Spleen (tissue), 13 donors: ENCODE measurements at places on chromosomes 5 and 9. TPM values are rescaled to one million over a fixed set of nuclear protein-coding genes. Genes with fewer than 3 reads are reported as not detected.

Gene RASGEF1C
- total RNA-seq, result not detected

Gene MCC
- total RNA-seq, result 22.6 TPM

Gene PALM2AKAP2
- not detected for total RNA-seq

Gene PCDHGA5
- 3.1 TPM for total RNA-seq

Gene CDKN2B-AS1
- 2.1 TPM for total RNA-seq

Gene GABRA6
- not detected for total RNA-seq

Gene C5orf46
- total RNA-seq, result not detected

Gene PCDHGA11
- 4.2 TPM for total RNA-seq

Gene MARCOL
- total RNA-seq, result not detected

- H3K4me3 ChIP-seq, result no peak overlapping the region
- H3K27ac ChIP-seq, result no peak overlapping the region
- H3K27me3 ChIP-seq, result no peaks in the 10 kb centered on the region
- no peaks in the 10 kb centered on the region for H3K36me3 ChIP-seq
- H3K4me1 ChIP-seq, result no peaks in the 10 kb centered on the region
Observed at GRCh38 chr5:71895546-71895945, 176.5 kb downstream of the CARTPT start.

GRCh38 chr9:38022203-38022895 is 46.7 kb downstream of the SHB start:
- DNase-seq, result no peak
- no peak overlapping the region for H3K27ac ChIP-seq
- H3K27me3 ChIP-seq, result no peaks in the 10 kb centered on the region
- no peaks in the 10 kb centered on the region for H3K36me3 ChIP-seq
- peaks cover 16% of the 10 kb centered on the region for H3K4me1 ChIP-seq

DNA sequence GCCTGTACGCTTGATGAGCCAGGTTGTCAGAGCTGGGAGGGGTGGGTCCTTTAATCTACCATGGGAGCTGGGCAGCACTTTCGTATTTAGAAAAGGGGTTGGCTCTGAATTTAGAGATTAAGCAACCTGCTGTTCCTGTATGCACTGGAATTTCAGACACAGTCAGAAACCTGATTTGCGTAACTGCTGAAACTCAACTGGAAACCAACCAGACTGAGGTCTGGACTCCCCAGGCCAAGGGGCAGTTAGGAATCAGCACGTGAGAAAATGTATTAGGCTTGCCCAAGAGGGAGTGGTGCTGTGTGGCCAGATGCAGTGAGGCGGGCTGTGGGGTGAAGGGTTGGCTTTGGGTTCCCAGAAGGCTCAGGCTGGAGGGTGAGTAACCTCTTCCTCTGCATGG is 235.0 kb downstream of the GOLPH3 start:
- no peak overlapping the region for H3K4me3 ChIP-seq
- H3K27me3 ChIP-seq, result no peaks in the 10 kb centered on the region
- H3K4me1 ChIP-seq, result no peaks in the 10 kb centered on the region
- H3K27ac ChIP-seq, result no peak overlapping the region
- no peaks in the 10 kb centered on the region for H3K36me3 ChIP-seq

DNA sequence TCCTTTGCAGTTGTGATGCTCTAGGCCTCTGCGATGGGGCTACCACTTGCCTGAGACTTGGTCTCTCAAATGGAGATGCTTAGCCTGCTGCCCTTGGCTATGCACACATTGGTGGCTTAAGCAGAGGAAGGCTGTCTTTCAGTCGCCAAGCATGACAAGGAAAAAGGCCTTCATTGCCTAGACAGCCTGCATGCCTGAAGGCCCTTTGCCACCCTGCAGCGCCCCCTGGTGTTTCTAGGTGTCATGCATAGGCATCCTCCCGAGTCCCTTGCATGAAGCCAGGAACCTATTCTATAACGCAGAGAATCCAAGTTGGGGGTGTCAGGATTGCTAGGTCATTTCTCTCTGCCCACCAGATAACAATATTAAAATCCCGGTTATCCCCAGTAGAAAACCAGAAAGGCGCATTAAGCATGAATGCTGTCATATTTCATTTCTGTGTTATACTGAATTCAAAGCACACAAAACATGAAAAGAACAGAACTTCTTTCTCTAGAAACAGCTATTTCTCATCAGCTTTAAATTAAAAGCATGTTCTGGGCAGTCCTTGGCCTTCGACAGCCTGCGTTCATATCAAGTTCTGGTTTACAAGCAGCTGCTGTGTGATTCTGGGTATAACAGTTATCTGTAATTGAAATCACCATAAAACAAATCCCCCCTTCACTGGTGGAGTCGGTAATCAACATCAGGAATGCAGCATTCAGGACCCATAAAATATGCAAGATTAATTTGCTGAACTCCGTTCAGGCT is 59.7 kb upstream of the TRPC7 start:
- no peaks in the 10 kb centered on the region for H3K36me3 ChIP-seq
- DNase-seq, result peak; percentile 78
- no peak overlapping the region for H3K4me3 ChIP-seq
- H3K4me1 ChIP-seq, result no peaks in the 10 kb centered on the region
- H3K27ac ChIP-seq, result no peak overlapping the region
- no peaks in the 10 kb centered on the region for H3K27me3 ChIP-seq

- H3K4me3 ChIP-seq, result no peak overlapping the region
- no peaks in the 10 kb centered on the region for H3K36me3 ChIP-seq
- H3K4me1 ChIP-seq, result no peaks in the 10 kb centered on the region
- no peaks in the 10 kb centered on the region for H3K27me3 ChIP-seq
Observed at GRCh38 chr9:79485258-79485657, 86.5 kb upstream of the TLE4 start.

GRCh38 chr5:142385194-142385593 is 60.4 kb upstream of the SPRY4 start:
- no peak overlapping the region for H3K4me3 ChIP-seq
- H3K4me1 ChIP-seq, result peaks cover 20% of the 10 kb centered on the region
- no peaks in the 10 kb centered on the region for H3K36me3 ChIP-seq
- no peak overlapping the region for H3K27ac ChIP-seq

DNA sequence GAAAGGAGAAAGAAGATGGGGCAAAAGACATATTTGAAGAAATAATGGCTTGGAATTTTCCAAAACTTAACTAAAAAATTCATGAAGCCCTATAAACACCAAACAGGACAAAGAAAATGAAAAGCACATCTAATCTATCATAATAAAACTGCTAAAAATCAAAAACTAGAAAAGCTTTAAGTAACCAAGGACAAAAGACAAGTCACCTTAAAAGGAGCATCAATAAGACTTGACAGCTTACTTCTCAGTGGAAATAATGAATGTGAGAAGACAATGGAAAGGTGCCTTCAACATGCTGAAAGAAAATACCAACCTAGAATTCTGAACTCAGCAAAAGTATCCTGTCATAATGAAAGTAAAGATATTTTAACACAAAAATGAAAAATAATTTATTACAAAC is 27.0 kb downstream of the GTF3C4 start:
- no peak overlapping the region for H3K4me3 ChIP-seq
- H3K27ac ChIP-seq, result no peak overlapping the region
- H3K4me1 ChIP-seq, result no peaks in the 10 kb centered on the region

- no peaks in the 10 kb centered on the region for H3K4me1 ChIP-seq
- DNase-seq, result no peak
- no peak overlapping the region for H3K27ac ChIP-seq
Observed at GRCh38 chr9:78940121-78940855, 631.5 kb upstream of the TLE4 start.

- DNase-seq, result no peak
- H3K27me3 ChIP-seq, result no peaks in the 10 kb centered on the region
- H3K4me3 ChIP-seq, result no peak overlapping the region
Observed at GRCh38 chr9:9045572-9045971, 1246.0 kb upstream of the DMAC1 start.

DNA sequence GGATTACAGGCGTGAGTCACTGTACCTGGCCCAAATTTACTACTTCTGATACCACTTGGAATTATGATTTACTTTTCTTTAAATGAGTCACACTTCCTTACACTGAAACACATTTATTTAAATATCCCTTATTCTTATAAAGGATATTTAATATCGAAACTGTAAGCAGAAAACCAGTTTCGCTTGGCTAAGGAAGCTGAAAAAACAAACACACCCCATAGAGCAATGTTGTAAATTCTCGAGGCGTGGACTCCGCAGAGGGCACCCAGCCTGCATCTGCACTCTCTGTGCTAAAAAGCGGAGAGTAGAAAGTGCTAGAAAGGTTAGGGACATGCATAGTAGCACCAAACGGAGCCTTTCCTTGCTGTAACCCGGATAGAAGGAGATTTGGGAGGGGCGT is 86.5 kb downstream of the HMCN2 start:
- no peaks in the 10 kb centered on the region for H3K36me3 ChIP-seq
- H3K4me1 ChIP-seq, result no peaks in the 10 kb centered on the region
- no peak overlapping the region for H3K27ac ChIP-seq
- peaks cover 46% of the 10 kb centered on the region for H3K27me3 ChIP-seq

DNA sequence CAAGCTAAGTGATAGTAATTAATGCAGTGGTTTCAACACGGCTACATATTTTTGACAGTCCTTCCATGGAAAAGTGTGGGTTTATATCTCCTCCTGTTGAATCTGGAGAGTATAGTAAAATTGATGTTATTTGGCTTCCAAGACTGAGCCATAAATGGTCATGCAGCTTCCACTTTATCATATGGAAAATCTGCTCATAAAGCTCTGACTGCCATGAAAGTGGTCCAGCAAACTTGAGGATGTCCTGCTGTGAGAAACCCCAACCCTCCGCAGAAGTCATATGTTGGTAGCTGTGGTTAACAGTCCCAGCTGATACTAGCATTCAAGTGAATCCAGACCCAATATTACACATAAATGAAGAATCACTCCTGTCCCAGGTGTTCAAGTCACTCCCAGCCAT is 378.3 kb downstream of the KCTD16 start:
- H3K27me3 ChIP-seq, result no peaks in the 10 kb centered on the region
- H3K36me3 ChIP-seq, result no peaks in the 10 kb centered on the region
- no peak overlapping the region for H3K27ac ChIP-seq
- H3K4me3 ChIP-seq, result no peak overlapping the region
- DNase-seq, result no peak

DNA sequence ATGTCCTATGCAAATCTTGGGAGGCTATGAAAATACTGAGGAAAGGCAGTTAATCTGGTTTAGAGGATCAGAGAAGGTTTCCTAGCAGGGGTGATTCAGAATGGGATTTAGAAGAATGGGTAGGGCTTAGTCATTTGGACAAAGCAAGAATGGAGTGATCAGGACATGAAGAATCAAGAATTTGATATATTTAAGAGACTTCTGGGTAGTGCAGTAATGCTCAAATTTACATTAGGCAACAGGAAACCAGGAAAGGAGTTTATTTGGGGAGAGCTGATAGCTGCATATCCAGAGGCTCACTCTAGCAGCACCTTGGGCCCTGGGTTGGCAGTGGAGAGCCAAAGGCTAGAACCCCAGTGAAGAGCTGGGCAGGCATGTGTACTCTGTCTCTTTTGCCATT is 78.9 kb upstream of the PAPPA start:
- DNase-seq, result no peak
- no peaks in the 10 kb centered on the region for H3K27me3 ChIP-seq

DNA sequence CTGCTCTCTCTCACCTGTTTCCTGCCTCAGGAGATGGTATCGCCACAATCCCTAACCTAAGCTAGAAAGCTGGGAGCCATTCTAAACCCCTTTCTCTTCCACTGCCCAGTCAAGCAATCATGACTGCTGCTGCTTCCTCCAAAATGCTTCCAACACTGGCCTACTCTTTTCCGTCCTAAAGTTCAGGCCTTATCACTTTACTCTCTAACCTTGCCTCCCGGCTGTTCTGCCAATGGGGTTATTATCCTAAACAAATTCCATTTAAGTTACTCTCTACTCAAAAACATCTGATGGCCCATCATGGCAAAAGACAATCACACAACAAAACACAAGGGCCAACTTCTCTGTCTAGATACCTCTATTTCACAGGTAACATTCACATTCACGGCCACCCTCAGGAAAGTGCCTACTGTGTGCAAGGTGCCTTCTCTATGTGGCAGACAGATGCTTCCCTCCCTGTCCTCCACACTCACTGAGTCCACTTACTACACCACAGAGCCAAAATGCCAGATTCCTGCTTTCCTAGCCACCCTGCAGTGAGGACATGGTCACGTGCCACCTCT is 168.0 kb downstream of the CDK5RAP2 start:
- no peaks in the 10 kb centered on the region for H3K4me1 ChIP-seq
- no peak overlapping the region for H3K27ac ChIP-seq
- no peaks in the 10 kb centered on the region for H3K27me3 ChIP-seq
- DNase-seq, result no peak
- H3K4me3 ChIP-seq, result no peak overlapping the region

DNA sequence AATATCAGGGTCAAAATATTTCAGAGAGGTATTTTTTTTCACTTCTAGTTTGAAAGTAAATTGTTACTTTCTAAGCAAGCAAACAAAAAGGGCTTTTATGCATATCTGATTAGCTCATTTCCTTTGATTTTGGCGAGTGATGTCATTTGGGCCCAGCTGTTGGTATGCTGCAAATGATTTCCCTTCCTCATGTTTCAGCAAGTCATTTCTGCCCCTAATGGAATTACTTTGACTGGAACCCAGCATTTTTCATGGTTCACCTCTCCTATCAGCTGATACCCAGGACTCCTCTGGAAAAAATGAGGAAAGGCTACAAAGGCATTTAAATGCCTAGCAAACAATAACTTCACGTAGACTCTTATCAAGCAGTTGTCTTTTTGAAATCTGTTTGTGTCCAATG is 500.6 kb downstream of the EBF1 start:
- no peak overlapping the region for H3K4me3 ChIP-seq
- H3K36me3 ChIP-seq, result no peaks in the 10 kb centered on the region
- no peaks in the 10 kb centered on the region for H3K4me1 ChIP-seq
- H3K27me3 ChIP-seq, result no peaks in the 10 kb centered on the region

DNA sequence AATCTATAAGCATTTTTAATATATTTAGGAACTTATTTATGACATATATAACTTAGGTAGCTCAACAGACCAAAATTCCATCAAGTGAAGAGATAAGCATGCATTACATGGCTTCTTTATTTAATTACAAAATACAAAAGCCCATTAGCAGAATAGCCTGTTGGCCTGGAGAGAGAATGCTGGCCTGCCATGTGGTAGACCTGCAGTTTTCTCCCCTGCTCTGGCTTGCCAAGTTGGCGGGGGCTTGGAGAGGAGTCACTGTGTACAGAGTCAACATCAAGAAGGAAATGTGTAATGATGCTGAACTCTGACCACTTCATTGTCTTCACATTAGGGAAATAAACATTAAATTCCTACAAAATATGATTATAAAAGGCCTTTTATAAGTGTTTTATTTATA is 69.8 kb upstream of the CNTLN start:
- no peaks in the 10 kb centered on the region for H3K27me3 ChIP-seq
- no peak for DNase-seq
- H3K36me3 ChIP-seq, result no peaks in the 10 kb centered on the region
- H3K4me1 ChIP-seq, result no peaks in the 10 kb centered on the region
